ENCODE measurements at places on chromosomes 6 and 20. TPM values are rescaled to one million over a fixed set of nuclear protein-coding genes. Genes with fewer than 3 reads are reported as not detected.

The BEND6 gene
- total RNA-seq, result 0.33 TPM

The E2F3 gene
- total RNA-seq, result 8.5 TPM

The LPA gene
- 0.33 TPM for total RNA-seq

The FHL5 gene
- total RNA-seq, result 45.2 TPM

The FABP7 gene
- not detected for total RNA-seq

The SLC22A2 gene
- not detected for total RNA-seq

The DACT2 gene
- not detected for total RNA-seq

The TAGAP gene
- total RNA-seq, result 4.2 TPM

All from breast epithelium (tissue), 4 donors.